ENCODE measurements at places on chromosomes 7 and 10.

DNA sequence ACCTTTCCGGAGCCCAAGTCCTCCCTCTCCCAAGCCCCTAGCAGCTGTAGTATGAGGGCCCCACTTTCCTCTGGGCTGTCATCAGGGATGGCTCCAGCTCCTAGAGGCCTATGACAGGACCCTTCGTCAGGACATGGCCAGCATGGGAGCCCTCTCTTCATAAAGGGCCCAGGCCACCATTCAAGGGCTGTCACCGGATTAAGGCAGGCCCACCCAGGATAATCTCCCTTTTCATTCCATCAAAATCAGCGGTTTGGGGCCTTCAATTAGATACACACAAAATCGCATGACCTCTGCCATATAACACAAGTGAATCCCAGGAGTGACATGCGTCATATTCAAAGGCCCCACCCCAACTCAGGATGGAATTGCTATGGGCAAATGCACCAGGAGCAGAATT, 12.2 kb upstream of the GDF10 start:
- peak; percentile 21 for DNase-seq

- no peak for DNase-seq
Observed at GRCh38 chr7:69862413-69863064, 264.3 kb downstream of the AUTS2 start.

DNA sequence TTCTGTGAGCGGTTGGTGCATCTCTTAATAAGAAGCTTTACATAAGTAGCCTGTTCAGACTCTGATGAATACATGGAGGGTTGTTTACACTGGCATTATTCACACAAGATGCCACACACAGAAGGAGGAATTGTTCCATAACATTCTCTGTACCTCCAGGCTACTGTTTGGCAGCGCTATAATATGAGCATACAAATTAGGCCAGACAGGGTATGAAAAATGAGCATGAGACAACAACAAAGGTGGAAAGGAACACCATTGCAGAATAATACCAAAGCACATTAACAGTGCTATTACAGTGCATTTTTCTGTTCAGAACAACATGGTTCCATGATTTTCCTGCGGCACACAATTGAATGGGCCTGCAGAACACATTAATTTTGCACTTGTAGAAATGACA, 417.2 kb upstream of the C7orf33 start:
- DNase-seq = no peak

DNA sequence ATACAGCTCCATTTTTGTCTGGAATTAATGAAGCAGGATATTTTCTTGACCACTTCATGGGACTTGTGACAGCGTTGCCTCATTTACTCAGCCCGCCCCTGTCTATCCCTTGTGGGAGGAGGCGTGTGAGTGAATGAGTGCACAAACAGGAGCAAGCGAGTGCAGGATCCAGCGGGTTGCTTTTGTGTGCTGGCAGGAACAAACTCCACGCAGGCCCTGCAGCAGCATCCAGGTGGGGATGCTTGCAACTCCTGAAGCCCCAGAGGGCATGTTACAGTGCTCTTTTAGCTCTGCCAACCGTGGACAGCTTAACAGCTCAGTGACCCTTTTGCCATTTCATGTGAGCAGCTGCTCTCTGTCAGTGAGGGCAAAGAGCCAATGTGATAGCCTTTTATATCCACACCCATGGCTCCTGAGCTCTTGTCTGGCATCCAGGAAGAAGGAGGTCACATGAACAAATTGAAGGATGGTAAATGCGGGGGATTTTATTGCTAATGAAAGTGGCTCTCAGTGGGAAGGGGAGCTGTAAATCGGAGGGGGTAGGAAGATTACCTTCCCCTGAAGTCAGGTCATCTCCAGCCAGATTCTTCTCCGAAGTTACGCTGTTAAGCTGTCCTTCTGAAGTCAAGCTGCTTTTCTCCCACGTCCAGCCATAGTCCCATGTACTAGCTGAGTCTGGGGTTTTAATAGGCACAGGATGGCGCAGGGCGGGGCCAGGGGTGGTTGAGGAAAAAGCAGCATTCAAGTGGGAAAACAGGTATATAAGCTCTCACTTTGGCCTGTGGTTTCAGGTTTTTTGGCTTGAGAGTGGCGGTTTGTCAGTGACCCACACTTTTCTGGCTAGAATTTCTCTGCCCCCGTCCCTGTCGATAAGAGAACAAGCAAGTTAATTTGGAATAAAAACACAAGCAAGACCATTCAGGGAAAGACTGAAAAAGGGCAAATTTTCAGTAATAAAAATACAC, 714.7 kb upstream of the MBL2 start:
- no peak for DNase-seq

DNA sequence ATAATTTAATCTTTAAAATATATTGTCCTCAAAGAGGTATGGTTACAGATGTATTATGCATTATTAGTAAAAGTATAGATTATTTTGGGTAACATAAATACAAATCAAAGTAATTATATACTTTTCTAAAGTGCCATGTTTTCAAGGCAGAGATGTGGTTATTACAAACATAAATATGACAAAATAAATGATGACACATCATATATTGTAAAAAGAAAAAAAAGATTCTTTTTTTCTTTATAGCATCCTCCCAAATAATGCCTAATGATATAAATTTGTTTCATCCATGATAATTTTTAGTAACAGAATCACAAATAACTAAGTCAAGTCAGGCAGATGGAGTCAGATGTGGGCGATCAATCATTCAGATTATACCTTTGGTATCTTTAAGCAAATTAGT, 29.3 kb downstream of the SEMA3C start:
- no peak for DNase-seq

DNA sequence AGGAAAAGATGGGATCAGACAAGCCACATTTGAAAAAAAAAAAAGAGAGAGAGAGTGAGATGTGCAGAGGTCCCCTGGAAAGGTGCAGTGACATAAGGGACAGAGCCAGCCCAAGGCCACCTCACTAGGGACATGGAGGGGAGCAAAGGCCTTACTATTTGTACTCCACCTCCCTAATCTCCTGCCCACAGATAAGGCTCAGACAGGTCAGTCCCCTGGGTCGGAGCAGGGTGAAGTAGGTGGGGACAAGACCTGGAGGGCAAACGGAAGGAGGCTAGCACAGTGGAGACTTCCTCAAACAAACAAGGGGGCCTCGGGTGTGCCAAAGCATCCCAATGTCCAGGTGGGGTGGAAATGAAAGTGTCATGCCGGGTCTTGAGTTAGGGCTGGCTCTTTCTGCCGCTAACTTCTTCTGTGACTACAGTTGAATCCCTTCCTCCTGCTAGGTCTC, 7.0 kb downstream of the PRF1 start:
- DNase-seq = no peak

GRCh38 chr10:132752378-132752777, 33.6 kb downstream of the NKX6-2 start:
- no peak for DNase-seq

GRCh38 chr7:87506246-87507180, 31.0 kb upstream of the ABCB4 start:
- no peak for DNase-seq

DNA sequence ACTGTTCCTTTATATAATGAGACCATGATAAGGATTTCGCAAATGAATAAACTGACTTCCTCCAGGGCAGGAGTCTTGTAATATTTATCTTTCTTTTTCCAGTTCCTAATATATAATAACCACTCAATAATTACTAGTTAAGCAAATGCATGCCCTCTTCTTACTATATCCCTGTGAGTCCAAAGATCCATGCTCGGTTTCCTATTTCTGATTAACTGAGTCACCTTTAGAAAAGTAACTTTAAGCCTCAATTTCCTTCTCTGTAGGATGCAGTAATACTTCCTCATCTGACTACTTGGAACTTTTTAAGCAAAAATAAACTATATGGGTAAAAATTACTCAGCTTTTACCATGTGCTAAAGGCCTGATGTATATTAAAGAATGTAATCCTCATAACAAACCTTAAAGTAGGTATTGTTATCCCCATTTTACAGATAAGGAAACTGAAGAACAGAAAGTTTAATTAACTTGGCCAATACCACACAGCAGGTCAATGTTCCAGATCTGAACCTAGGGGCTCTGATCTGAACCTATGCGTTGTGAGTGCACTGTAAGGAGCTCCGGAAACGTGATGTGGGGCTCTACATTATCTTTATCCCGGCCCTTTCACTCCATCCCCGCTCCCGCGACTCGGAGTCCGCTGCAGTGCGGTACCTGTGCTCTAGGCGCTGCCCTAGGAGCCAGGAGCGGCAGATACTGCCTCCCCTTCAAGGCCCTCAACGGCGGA, 458 bp downstream of the COX15 start:
- DNase-seq = no peak

DNA sequence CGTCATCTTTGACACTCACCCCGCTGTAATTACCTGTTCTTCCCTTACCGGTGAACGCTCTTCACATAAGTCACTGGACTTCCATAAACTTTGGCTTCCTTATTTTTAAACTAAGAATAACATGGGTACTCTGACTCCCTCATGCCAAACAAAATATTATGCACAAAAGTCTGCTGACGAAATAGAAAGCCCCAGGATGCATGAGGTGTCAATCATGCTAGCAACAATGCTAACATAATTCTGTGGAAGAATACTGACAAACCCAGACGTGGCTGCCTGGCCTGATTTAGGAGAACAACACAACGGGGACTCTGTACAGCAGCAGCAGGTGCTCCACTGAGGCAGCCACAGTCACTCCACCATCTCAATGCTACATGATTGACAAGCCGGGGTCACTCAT, 137.5 kb downstream of the CCDC71L start:
- DNase-seq = no peak

DNA sequence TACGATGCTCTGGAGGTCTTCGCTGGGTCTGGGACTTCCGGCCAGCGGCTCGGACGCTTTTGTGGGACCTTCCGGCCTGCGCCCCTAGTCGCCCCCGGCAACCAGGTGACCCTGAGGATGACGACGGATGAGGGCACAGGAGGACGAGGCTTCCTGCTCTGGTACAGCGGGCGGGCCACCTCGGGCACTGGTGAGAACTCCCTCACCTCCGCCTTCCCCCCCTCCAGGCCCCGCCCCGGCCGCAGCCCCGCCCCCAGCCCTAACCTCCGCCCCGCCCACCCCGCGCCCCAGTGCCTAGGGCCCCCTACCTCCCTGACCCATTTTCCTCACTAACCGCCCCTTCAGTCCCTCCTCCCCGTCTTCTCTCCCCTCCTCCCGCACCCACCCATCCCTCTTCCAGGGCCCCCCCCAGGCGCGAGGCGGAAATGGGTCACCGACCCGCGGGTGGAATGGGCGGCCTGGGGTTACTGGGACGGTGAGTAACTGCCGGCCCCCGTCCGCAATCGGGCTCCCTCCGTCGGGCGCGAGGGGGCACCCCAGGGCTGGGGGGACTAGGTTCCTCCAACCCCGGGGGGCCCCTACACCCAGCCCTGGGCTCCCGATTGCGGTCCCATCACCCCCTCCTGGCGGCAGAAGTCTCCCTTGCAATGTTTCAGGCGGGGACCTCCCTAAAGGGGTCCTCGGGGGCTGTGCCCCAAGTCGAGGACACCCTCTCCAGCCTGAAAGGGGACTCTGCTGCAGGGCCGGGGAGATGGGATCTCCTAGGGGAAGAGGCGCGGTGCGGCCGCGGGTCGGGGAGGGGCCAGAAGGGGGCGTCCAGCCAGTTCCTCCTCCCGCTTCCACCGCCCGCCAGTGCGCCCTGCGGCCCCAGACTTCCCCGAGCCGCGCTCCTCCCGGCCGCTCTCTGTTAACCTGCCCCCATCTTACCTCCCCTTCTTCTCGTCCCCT, 2.1 kb downstream of the PCOLCE start:
- peak; percentile 91 for DNase-seq

GRCh38 chr10:120819366-120819765, 31.8 kb upstream of the WDR11 start:
- DNase-seq = no peak

GRCh38 chr10:72322280-72323058, 32.2 kb downstream of the DNAJB12 start:
- peak; percentile 60 for DNase-seq

DNA sequence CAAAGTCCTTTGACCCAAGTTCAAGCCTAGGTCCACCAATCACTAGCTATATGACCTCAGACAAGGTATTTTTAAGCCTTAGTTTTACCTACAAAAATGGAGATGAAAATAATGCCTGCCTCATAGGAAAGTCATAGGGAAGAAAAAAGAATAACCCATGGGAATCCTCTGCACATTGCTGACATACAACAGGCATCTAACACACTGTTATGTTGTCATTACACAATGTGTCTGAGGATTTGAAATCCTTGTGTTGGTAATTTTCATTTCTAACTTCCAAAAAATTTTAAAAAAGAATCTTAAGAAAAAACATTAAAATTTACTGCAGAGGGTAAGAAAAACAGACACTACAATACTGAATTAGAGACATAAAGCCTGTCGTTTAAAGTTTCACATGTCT, 5.7 kb downstream of the ANK3 start:
- no peak for DNase-seq

DNA sequence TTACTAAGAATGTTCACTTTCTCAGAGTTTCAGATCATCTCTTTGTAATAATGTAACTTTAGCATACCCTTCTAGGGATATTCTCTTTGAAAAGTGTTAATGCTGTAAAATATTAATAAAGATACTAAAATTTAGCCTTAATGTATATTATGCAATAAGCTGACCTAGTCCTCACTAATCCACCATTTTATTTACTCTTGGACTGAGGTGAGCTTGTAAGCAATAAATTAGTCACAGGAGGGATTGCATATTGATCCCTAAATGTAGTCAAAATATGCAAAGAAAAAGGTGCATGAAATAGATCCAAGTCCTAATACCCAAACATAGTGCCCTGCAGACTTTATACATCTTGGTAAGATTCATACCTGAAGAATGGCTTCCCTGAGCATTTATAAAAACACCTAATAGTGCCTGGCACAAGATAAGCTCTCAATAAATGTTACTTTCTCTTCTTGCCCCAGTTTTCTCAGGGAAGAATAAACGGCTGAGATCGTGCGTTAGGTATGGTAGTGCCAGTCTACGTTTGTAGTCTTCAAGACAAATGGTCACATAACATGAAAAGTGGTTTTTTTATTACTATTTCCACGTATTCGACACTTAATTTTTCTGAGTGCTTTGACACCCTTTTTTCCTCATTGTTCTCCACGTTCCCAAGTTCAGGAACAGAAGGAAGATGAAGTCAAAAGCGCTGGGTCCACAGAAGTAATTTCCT, 14.3 kb downstream of the INSIG1 start:
- DNase-seq = no peak

DNA sequence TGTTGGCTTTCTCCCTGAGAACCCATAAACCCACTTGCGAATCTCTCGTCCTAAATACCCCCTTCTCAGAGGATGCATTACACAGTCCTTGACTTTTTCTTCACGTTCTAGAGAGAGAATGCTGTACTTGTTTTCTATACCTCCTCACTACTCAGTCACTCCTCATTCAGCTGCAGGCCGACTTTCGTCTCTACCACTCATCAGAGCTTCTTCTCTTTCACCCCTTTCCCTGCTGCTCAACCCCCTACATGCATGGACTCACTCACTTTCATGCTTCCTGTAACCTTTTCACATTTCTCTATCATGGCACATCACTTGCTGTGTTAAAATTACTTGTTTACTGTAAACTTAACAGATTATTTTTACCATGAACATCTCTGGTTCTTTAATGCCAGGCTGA, 19.8 kb downstream of the MDFIC start:
- no peak for DNase-seq

- DNase-seq = no peak
Observed at GRCh38 chr7:32255036-32255435, 184.8 kb upstream of the PDE1C start.

GRCh38 chr10:23367896-23368595, 23.4 kb upstream of the C10orf67 start:
- no peak for DNase-seq
